ENCODE measurements at places on chromosomes 4 and X.
A peak's percentile ranks its signal among the peaks of the same experiment; 100 is the strongest.

DNA sequence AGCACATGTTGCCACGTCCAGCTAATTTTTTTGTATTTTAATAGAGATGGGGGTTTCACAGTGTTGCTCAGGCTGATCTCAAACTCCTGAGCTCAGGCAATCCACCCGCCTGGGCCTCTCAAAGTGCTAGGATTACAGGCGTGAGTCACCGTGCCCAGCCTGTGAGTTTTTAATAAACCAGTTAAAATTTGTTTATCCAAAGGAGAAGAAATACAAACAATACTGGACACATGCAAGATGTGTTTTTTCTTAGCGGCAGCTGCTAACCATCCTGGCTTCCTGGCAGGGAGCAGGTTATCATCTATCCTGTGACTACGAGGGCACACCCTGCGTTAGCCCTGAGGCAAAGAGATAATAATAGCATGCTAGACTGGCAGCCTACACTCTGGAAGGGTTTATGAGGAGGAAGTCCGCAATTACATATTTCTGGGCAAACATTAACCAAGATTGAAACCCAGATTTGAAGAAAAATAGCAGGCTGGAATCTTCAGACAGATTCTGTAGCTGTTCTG, 191.4 kb downstream of the SPRY1 start:
- no peak for DNase-seq

DNA sequence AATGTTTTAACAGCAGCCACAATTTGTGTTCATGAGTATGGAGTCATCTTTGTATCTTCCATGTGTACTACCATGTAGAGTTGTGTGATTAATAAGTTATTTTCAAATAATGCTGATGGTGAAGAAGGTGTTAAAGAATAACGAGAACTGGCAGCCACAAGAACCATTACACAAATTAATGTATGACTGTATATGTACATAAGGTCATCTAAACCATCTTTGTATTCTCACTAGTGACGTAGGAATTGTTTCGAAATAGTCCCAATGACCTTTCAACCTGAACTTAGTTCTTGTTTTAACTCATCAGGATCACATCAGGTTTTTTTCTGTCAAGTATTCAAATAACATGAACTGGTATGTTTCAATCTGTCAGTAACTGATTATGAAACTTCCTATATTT, 48.3 kb upstream of the NOCT start:
- DNase-seq = no peak

DNA sequence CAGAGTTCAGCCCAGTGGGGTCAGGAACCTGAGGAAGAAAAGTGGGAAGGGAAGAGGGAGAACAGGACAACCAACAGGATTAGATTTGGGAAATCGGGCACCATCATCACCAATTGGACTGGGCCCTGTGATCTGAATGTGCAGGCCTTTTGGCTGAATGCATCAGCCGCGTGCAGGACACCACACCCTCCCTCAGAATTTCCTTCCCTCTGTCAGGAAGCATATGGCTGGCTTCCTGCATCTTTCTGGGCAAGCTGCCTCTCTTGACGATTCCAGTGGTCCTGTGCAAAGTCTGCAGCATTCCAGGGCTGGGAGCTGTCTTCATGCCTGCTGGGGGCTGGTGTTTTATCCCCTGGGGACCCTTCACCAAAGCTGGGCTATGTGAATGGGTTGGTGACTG, 16.4 kb downstream of the MAGEA4 start:
- DNase-seq = no peak

- DNase-seq = no peak
Observed at GRCh38 chr4:159607809-159608208, 504.9 kb downstream of the RAPGEF2 start.

GRCh38 chr4:113784497-113785250, 23.1 kb upstream of the CAMK2D start:
- no peak for DNase-seq

- peak; percentile 44 for DNase-seq
Observed at GRCh38 chrX:13742397-13743176, 8.0 kb downstream of the OFD1 start.

GRCh38 chrX:107678957-107679740, 50.8 kb downstream of the PRPS1 start:
- peak; percentile 35 for DNase-seq

DNA sequence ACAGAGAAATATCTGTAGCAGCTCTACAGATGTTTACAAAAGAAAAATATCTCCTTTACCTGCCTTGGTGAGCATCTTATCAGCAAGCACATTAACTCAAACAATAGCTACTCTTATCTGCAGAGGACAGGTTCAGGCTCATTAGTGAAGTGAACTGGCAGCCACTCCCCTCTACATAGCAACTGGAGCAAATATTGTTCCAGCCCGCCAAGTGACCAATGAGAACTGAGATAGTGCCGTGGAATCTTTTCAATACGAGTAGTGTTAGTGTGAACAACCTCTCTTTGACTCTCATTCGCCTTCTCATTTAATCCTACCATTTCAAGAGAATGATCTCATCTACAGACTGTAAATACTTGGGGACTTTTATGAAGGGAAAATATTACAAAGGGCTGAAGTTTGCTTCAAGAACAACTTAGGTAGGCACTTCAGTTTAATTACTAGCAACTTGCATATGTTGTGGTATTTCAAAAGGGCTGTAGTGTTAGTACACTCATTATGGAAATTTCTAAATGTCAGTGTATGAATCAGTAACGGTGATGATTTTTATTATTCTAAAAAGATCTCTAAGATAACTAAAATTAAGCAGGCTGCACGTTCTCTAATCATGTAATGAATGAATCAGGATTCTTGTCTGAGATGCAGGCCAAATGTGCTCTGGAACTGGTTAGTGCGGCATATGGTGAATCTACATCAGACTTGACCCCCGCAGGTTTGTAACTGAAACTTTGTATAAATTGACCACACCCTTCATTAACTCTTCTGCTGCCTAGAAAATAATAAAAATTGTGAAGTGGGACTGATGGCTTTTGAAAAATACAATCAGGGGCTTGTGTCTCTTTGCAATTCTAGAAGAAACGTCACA, 72.4 kb downstream of the PALLD start:
- peak; percentile 23 for DNase-seq

GRCh38 chr4:58807843-58808615, 1697.8 kb upstream of the IGFBP7 start:
- DNase-seq = no peak

DNA sequence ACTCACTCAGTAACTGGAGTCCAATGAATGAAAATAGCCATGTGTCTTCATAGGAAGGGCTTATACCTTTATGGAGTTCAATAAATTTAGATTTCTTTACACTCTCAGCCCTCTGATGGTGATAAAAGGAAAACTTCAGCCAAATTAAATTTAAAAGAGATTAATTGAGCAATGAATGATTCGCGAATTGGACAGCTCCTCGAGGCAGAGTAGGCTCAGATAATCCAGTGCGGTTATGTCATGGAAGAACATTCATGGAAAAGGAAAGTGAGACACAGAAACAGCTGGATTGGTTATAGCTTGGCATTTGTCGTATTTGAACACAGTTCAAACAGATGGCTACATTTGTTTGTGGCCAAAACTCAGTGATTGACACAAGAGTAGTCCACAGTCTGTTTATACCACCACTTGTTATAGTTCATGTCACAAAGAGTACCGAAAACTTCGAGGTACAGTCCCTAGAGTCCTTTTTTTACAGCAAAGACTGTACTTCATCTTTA, 54.6 kb upstream of the TACR3 start:
- no peak for DNase-seq

DNA sequence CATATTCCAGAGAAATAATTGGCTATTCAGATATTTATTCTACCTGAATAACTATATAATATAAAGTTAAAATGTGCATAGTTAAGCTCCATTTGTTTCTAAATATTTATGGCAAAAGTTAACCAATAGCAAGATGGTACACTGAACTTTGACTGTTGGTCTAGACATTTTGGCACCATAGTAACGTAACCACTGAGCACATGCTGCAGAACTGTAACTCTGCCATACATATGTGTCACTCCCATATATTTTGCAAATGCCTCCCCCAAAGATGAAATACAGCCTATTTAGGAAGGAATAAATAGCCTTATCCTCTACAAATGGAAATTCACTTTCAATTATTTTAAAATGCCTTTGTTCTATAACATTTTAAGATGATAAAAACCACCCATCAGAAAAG, 424.9 kb downstream of the CENPC start:
- no peak for DNase-seq

DNA sequence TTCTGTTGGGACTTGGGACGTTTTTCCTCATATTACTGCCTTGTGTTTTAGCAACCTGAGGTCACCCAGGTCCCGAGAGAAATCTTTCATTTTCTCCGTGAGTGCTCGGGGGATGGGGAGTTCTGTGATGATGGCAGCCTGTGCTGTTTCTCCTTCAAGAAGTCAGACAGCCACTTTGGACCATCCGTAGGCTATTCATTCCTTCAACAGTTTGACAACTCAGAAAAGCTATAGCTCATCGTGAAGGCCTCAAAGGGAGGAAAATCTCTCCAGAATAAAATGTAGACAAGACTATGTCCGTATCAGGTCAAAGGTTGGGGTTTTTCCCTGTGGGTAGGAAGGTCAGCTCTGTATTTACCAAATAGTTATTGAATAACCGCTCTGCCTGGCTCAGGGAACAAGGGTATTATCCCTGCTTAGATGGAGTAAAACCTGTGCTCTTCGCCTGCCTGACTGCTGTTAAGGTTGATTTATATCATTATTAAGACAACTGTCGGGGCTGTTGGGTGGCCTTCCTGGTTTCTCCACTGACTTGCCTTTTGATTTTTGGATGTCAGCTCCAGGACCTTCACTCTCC, 36.6 kb downstream of the FAM114A1 start:
- DNase-seq = no peak

DNA sequence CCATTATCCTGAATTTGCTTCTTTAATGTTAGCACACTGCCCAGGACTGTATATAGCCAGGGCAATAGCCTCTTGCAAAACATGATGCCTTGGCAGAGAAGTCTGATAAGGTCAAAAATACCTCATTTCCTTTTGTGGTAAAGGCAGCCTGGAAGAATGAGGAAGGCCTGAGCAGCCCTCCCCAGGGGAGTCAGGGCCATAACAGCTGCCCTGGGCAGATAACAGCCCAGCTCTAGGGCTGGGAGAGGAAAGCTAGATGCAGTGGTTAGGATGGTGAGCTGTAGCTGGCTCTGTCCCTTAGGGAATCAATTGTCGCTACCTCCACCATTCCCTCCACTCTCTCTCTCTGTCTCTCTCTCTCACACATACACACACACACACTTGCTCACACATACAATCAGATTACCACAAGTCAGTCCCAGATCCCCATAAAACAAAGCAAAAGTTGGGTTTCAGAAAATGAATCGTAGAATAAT, 29.2 kb downstream of the EFHC2 start:
- DNase-seq = no peak

DNA sequence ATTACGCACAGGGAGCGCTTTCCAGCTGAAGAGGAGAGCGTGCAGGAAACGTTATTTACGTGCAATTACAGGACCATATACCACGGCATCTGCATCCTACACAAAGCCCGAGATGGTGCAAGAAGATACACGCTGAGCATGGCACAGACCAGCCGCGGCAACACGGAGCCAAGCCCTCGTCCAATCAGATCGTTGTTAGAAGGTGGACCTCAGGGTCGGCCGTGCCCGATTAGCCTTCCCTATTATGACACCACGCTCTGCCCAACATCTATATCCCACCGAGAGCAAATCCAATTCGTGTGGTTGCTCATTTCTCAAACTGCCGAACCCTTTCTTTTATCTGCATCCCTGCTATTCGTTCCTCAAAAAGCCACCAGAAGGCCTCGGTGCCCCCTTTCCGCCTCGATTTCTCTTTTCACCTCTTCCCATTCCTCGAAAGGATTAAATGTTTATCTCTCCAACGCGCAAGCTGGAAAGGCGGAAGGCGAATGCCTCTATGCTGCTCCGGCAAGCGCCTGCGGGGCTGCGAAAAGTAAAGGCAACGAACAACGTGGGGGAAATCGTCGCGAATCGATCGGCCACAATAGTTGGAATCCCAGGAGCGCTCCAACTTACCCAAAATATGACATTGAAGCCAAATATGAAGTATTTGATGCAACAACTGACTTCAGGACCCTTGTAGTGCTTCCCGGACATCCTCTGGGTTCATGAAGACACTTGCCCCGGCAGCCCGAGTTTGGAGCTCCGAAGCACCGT, 702 bp downstream of the TSPAN5 start:
- peak; percentile 35 for DNase-seq

GRCh38 chrX:15653961-15654360, 10.6 kb downstream of the CLTRN start:
- no peak for DNase-seq

DNA sequence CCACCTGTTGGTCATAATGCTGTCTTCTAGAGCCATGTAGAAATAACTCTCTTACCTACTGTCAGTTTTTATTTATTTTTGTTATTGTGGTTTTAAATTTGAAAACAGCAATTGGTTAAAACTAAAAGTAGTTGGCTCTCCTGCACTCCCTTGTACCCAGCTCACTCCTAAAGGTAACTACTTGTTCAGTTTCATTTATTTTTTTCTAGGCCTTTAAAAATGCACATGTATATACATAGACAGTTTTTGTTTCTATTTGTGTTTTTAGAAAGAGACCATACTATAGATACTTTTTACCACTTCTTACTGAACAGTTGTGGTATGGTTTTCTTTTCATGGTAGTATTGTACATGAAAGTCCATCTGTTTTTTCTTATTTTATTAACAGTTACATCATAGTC, 16.8 kb downstream of the SMAD1 start:
- DNase-seq = no peak

DNA sequence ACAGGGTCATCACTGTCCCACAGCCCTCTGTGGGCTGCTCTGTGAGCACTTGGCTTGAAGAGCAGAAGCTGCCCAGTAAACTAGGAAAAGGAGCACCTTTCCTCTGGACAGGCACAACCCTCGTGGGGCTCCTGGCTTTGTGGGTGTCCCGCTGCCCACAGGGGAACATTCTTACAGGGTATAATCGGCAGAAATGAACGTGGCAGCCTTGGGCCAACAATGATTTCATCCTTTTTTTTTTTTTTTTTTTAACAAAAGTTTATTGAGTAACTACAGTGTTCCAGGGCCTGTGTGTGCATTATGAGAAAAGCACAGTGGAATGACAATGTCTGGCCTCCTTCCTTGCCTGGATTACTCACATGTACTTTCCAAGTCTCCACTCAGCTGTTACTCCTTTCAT, 197.2 kb downstream of the PDGFC start:
- no peak for DNase-seq

DNA sequence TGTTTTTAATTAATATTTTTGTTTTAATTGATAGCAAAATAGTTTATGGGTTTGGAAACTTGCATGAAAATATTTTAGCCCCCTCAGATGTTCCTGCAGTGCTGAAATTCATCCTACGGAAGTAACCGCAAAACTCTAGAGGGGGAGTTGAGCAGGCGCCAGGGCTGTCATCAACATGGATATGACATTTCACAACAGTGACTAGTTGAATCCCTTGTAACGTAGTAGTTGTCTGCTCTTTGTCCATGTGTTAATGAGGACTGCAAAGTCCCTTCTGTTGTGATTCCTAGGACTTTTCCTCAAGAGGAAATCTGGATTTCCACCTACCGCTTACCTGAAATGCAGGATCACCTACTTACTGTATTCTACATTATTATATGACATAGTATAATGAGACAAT, 40.4 kb downstream of the MAP7D3 start:
- DNase-seq = no peak

DNA sequence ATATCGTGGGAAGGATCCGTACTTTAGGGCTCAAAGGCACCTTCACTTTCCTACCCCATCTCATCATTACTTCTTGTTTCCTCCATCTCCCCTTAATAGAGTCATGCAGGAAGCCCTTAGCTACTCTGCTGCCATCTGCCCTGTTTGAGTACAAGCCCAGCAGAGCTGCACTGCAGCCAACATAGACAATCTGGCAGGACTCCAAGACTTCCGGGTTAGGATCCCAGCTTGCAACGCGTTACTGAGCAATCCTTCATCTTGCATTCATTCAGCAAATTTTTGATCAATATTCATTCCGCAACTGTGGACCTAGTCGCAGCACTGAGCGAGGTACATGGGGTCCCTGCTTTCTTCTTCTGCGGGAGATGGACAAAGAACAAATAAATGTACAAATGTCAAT, 344.9 kb downstream of the BCOR start:
- no peak for DNase-seq
